Dermis blood vessel endothelial cell (primary cell): ENCODE measurements at places on chromosomes 3 and 15. TPM values are rescaled to one million over a fixed set of nuclear protein-coding genes. Genes with fewer than 3 reads are reported as not detected.

- no peak for DNase-seq
Measured at GRCh38 chr3:150757768-150758167, 5.2 kb downstream of the SIAH2 start.

GRCh38 chr3:126542340-126543241, 16.1 kb downstream of the C3orf22 start:
- DNase-seq = no peak

TJP1 gene
- 122 and 184 TPM in 2 replicates for total RNA-seq

ACTC1 gene
- not detected in 2 replicates for total RNA-seq

SI gene
- total RNA-seq = not detected in 2 replicates

RETNLB gene
- not detected in 2 replicates for total RNA-seq

XCR1 gene
- total RNA-seq = not detected in 2 replicates

AGTR1 gene
- total RNA-seq = under 0.01 TPM in 1 of 2 replicates, not detected in the other
